ENCODE measurements at places on chromosomes 16 and 17.

DNA sequence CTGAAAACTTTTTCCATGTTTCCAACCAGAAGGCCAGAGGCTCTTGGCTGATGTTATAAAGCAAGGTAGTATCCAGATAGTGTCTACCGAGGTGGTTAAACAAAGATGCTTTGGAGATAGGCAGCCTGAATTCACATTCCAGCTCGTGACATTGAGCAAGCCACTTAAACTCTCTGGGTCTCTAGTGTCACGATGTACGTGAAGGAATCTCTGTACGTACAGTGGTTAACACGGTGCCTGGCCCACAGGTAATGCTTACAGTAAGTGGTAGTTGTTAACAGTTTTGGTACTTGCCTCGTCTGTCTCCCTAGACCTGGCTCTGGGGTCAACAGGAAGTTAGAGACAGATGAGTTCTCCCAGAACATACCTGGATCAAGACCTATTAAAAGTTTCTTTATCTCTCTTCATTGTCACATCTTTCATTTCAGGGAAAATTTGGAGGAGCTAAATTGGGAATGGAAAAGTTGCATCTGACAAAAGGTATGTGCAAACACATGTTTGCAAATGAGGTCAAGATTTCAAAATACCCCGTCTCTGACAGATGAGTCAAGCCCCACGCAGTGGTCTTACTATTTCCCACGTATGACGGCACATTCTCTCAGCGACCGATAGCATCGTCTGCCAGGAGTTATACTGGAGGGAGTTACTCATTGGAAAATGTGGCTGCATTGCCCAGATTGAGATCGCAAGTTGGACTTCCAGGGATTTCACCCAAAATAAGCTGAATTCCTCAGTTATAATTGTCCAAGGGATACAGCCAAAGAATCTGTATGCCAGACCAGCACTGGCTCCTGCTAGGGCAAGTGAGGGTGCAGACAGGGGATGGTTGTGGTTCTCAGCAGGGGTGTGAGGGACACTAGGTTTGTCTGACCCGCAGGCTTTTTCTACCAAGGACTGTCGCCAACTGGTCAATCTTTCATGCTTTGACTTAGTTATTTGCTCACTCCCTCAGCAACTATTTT is 18.9 kb upstream of the MYH10 start:
- DNase-seq: no peak

GRCh38 chr17:41294016-41294415 is 8.6 kb downstream of the KRTAP29-1 start:
- no peak for DNase-seq

DNA sequence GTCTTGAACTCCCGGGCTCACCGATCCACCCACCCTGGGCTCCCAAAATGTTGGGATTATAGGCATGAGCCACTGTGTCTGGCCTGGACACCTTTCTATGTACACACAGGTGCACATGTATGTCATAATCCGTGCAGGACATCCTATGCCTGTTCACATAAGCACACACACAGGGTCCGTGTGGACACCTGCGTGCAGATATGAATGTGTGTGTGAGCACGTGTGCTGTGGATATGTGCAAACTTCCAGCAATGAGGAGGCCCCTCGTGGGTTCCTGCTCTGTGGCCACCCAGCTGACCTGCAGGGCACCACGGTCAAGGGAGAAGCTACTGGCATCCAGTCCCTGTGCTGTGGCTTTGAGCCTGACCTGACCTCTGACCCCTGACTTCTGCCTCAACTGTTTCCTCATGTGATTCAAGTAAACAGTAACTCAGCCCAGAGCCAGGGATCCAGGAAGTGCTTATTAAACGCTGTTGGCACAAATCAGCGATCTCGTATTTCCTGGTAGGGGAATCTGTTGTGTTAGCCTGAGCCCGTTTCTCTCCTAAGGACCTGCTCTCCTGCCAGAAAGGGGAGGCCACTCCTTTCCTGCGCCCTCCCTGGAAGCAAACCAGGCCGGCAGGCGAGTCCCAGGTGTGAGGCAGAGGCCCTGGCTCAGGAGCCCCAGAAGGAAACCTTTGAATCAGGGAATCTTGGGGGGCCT is 6.5 kb downstream of the CPNE7 start:
- no peak for DNase-seq

DNA sequence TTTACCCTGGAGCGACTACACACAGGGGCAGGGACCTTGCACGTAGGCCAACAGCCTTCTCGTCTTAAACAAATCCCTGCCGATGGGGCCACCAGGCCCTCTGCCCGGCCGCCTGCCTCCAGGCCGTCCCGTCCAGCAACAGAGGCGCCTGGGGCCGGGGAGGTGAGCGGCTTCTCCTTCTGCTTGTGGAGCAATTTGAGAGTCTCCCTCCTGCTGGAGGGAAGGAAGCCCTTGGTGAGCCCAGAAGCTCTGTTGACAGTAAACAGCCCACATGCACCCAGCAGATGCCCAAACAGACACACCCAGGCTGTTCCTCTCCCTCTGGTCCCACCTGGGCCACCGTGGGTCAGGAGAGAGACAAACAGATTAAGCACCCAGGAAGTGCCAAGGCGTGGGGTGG is 8.1 kb downstream of the SLC43A2 start:
- DNase-seq: no peak

DNA sequence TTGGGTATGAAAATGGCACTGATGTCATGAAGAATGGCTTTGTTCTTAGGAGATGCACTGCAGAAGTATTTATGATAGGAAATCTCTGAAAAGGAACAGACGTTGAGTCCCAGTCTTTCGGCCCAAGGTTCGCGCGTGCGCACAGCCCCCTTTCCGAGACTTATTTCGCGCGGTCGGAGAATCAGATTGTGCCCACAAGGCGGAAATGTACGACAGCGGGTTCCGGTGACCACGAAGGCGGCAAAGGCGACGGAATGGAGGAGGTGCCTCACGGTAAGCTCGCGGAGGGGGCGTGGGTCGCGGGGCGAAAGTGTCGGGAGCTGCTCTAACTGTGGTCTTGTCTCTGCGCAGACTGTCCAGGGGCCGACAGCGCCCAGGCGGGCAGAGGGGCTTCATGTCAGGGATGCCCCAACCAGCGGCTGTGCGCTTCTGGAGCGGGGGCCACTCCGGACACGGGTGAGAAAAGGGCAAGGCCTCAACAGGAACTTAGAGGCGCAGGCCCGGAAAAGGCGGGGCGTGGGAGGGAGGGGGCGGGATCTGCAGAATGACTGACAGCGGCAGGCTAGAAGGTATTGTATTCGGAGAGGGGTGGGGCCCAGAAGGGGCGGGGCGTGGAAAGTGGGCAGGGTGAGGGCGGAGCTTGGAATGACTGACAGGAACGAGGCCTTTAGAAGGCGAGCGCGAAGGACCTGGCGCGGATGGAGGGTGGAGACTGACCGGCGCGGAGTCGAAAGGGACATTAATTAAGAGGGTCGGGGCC is at the start of gene NUBP1:
NUBP1 (plus strand) TSS at position 233 of the 760 bp plus-strand sequence; CDS start at position 255, 22 bp downstream.
- peak; percentile 63 for DNase-seq

DNA sequence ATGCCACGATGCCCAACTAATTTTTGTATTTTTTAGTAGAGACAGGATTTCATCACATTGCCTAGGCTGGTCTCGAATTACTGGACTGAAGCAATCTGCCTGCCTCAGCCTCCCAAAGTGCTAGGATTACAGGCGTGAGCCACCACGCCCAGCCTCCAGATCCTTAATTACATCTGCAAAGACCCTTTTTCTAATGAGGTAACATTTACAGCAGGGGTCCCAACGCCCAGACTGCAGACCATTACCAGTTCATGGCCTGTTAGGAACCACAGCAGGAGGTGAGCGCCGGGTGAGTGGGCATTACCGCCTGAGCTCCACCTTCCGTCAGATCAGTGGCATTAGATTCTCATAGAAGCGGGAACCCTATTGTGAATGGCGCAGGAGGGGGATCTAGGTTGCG is 4.0 kb upstream of the RAB11FIP4 start:
- DNase-seq: no peak

DNA sequence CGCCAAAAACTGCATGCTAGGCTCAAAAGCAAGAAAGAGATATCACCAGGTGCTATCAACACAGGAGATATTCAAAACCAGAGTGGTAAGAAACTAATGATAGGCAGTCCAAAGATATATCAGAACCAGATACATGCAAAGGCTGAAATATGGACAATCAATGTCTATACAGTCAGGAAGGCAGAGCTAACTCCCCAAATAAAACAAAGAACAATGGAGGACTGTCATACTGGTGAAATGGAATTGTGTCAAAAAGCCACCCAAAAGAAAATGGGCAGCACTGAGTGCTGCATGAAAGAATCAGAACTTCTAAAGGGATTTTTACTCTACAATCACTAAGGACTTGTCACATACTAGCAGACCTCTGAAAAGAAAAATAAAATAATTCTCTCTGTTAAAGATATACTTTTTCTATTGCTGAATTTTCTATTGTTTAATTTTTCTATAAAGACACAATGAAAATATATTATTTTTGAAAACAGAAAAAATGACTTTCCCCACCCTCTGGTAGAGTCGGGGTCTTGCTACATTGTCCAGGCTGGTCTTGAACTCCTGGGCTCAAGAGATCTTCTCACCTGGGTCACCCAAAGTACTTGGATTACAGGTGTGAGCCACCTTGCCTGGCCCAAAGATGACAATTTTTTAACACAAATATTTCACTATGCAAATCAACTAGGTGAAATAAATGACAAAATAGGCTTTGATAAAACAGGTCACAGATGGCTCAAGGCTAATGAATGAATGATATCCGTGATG is 98.2 kb downstream of the USP32 start:
- DNase-seq: no peak

DNA sequence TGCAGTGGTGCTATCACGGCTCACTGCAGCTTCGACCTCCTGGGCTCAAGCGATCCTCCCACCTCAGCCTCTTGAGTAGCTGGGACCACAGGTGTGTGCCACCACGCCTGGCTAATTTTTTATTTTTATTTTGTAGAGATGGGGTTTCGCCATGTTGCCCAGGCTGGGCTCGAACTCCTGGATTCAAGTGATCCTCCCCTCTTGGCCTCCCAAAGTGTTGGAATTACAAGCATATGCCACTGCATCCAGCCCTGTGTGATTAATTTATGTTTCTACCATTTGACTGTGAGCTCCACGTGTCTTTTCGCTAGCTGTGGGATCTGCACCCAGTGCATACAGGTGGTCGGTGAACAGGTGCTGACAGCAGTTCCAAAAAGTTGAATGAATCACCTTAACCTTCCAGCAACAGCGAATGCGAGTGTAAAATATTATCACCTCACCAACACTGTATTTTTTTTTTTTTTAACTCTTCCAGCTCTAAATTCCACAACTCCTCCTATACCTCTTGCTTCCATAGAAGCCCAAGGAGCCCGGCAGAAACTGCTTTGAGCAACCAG is 484 bp upstream of the NUDT7 start:
- DNase-seq: no peak

DNA sequence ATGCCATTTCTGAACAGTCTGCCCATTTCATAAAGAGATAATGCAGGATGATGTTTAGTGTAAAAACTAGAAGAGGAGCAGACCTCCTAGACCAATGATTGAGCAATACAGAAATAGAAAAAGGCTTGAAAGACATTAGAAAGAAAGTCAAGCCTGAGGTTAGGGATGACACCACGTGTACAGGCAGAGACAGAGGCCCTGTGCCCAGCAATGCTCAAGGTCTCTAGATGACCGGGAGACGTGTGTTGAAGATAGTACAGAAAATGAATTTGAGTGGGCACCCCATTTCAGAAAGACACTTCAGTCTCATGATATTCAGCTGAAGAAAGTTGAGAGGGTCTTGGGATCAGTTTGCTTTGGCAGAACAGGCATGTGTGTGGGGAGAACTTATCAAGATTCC is 5.4 kb downstream of the GID4 start:
- DNase-seq: no peak

DNA sequence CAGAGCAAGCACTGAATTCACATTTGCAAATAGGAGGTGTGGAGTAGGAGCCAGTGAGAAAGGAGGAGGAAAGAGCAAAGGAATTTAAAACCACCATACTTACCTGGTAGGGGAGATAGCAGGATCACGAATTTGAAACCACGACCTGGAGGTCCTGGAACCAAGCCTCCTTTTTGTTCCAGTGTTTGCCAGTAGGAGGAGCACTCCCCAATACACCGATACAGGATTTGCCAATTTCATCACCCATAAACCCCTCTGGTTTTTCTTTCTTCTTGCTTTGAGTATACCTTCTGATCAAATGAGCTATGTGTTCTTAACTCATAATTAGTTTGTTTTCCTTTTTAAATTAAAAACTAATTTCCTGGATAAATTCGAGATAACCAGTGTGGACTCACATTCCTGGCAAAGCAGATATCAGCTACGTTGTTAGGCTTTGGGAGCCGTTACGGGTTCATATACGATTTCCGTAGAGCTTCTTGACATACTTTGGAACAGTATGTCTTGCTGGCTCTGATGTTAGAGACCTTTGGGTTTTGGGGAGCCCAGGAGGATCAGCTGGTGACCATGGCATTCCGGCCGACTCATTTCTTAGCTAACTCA is 22.7 kb downstream of the BCO1 start:
- DNase-seq: no peak

DNA sequence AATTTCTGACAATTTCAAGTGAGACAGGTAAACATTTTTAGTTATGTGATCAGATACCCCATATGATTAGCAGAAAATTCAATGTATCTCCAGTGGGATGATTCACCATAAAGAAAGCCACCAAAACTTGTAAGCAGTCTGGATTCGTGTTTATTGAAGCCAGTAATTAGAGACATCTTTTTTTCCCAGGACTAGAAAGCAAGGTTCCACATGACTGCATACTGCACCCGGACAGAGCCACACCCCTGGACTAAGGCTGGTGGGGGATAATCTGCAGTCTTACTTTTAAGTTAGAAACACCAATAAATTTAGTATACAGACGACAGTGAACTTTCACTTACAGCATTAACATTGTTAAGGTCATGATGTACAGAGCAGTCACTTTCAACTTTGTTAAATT is 24.2 kb upstream of the CMTM4 start:
- DNase-seq: no peak

DNA sequence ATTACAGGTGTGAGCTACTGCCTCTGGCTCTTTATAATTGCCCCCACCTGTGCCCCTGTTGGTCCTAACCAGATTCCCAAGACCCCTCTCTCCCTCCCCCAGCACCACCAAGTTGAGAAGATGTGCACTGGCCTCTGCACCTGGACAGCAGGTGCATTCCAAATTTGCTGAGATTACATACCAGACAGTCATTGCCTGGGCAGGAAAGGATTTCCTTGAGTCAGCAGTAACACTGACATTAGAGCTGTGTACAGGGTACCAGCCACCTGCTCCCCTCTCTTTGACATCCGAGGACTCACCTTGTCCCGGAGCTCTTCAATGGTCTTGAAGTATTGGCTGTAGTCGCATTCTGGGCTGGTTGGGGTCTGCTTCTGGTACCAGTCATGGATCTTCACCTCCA is 659 bp downstream of the KRT15 start:
- DNase-seq: no peak

GRCh38 chr17:56653877-56654276 is 60.4 kb downstream of the NOG start:
- no peak for DNase-seq
